Activated T-cell treated with anti-CD3 and anti-CD28 coated beads, Interleukin-2, amount 50 U/mL, for 4 hours (primary cell): ENCODE measurements at places on chromosomes 13 and 19.

GRCh38 chr19:485583-486236 is 10.6 kb upstream of the MADCAM1 start:
- no peak for DNase-seq

- DNase-seq: no peak
Observed at GRCh38 chr13:24679686-24680085, 522 bp upstream of the ATP12A start.

GRCh38 chr19:17281391-17282304 is at the start of gene ANKLE1:
Gene ANKLE1, plus strand, starts transcription at chr19:17281901. Its CDS starts 20 bp downstream, at chr19:17281921.
- DNase-seq: no peak

GRCh38 chr13:111659842-111660241 is 339.4 kb downstream of the TEX29 start:
- DNase-seq: no peak

DNA sequence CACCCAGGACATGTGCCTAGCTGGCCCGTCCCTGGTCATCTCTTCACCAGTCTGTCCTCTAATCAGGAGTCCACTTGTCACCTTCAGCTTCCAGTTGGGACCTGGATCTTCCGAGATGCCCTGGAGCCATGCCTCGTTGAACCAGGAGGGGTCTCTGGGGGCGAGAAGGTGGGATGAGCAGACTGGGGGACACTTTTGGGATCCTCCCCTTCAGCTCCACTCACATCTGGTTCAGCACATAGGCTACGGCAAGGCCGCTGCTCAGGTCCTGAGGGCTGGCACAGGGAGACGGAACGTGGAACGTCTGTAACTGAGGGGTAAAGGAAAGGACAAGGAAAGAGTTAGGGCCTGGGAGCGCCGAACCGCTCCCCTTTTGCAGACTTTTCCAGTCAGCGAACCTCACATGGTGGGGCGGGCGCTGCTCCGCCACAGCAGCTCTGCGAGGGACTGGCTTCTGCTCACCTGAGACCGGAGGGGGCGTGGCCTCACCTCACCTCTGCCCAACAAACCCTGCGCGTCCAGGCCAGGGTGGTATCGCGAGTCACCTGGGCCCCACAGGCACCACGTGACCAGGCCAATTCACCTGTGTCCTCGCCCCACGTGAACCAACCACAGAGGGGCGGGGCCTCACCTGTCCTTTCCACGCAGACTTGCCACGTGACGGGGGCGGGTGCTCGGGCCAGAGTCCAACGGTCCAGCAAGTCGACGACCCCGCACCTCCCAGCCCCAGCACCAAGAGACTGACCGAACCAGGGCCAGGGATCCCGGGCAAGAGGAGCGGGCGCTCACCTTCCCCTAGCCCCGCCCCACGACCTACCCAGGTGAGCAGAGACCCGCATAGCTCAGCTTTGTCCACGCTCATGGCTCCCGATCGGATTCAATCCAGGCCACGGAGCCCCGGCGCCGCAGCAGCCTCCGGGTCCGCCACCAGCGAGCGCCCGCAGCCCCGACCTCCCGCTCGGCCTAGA is at the start of gene HOOK2:
Gene HOOK2, minus strand, starts transcription at position 965 of the 968 bp plus-strand sequence. Its CDS starts 103 bp downstream, at position 862.
- DNase-seq: peak; percentile 44

GRCh38 chr19:35718345-35719041 is 690 bp downstream of the KMT2B start:
- DNase-seq: peak; percentile 50

DNA sequence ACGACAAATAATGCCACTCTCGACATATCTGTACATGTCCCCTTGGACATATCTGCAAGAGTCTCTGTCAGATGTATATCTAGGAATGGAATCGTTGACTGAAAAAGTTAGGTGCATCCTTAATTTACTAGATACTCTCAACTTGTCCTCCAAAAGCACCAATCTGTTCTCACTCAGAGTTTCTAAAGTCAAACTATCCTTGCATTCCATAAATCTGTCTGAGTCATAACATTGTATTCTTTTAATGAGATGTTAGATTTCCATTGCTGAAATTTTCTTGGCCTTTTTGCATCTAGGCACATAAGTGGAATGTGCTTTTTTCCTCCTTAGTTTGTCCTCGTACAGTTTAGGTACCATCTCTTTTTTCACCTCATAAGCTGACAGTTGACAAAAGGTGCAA is 139.8 kb downstream of the PTPRS start:
- no peak for DNase-seq

DNA sequence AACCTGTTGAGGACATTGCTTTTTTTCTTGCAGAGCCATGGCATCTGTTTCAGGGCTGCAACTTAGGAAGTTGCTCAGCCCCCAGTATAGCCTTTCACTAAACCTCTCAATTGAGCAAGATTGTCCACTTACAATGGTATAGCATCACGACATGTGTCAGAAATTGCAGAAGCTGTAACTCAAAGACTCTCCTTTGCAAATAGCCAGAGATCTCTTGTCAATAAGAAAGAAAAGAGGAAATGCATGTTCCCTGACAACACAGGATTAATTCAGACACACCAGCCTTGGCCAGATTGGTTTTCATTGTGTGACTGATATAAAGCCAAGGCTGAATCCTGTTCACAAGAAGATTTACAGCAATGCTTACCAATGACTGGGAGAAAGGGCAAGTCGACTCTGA is 38.7 kb upstream of the CYSLTR2 start:
- DNase-seq: no peak

DNA sequence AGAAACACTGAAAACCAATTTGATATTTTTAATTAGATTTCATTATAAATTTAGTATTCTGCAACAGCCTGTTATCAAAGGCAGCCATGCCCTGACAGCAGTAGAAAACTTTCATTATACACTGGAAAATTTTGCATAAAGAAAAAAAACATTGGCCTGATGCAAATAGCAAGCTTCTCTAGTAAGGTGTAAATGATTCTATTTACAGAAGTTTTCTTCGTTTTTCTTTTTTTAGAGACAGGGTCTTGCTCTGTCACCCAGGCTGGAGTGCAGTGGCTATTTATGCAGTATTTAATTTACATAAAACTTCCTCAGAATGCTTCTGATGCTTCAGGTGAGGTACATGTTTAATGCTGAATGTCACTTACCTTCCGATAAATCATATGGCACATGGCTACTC is 67.0 kb downstream of the ABCC4 start:
- DNase-seq: no peak

DNA sequence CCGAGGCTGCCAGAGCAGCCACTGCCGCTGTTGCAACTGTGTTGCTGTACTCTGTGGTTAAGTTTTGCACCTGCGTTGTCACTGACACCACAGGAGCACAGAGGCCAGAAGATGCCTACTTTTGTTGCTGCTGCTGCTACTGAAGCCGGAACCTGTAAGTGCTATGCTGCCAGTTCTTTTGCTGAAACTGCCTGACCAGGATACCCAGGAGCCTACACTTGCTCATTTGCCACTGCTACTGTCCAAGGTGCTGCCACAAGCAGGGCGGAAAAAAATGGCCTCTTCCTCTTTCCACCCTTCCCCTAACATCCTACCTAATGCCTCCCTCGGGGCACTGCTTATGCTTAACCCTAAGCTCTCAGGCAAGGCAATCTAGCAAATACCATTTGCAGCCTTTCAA is 29.0 kb upstream of the NBEA start:
- DNase-seq: no peak

- no peak for DNase-seq
Observed at GRCh38 chr13:108352599-108352998, 83.1 kb downstream of the TNFSF13B start.

DNA sequence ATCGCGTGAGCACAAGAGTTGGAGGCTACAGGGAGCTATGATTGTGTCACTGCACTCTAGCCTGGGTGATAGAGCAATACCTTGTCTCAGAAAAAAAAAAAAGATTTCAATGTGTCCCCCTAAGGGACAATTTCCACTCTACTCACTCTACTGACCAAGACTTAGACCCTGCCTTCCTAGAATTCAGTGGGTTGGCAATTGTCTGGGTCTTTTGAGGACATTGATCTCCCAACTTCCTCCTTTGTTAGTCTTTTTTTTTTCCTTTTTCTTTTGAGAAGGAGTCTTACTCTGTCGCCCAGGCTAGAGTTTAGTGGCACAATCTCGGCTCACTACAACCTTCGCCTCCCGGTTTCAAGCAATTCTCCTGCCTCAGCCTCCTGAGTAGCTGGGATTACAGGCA is 2.2 kb downstream of the SPTBN4 start:
- DNase-seq: no peak

DNA sequence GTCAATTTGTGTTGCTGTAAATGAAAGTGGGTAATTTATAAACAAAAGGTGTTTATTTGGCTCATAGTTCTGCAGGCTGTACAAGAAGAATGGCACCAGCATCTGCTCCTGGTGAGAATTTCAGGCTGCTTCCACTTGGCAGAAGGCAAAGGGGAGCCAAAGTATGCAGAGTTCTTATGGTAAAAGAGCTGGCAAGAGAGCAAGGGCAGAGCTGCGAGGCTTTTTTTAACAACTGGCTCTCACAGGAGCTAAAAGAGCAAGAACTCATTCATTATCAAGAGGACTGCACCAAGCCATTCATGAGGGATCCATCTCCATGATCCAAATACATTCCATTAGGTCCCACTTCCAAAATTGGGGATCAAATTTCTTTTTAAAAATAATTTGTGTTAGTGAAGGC is 1712.7 kb downstream of the SLITRK5 start:
- no peak for DNase-seq

DNA sequence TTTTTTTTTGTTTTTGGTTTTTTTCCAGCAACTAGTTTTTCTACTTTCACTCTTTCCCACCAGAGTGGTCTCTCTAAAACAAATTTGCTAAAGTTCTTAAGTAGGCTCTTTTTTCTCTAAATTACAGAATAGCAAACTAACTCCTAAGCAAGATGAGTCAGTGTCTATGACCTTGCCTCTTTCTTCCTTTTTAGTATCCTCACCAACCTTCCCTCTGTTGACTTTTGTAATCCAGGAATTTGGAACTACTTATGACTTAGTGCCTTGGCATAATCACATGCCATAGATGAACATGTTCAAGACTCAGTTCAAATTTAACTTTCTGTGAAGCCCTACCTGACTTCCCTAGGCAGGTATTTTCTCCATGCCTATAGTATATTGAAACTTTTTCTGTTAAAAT is 32.3 kb upstream of the AKAP11 start:
- DNase-seq: no peak

GRCh38 chr13:44711706-44712105 is 135.6 kb upstream of the TSC22D1 start:
- no peak for DNase-seq

- DNase-seq: no peak
Observed at GRCh38 chr13:79466872-79467271, 14.1 kb upstream of the NDFIP2 start.

DNA sequence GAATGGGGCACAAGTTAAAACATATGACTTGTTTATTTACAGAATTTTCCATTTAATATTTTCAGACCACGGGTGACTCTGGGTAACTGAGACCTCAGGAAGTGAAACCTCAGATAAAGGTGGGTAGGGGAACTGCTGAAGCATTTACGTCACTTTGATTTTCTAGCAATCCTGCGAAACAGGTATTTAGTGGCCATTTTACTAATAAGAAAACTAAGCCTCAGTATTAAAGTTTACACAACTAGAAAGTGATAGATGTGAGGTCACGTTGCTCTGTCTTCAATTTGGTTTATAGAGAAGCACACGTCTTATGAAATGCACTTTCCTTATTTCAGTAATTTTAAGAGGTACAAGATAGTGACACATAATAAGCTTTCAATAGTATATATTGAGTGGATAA is 402.8 kb downstream of the FGF9 start:
- DNase-seq: no peak

GRCh38 chr19:30324982-30325381 is 47.2 kb upstream of the ZNF536 start:
- DNase-seq: no peak

DNA sequence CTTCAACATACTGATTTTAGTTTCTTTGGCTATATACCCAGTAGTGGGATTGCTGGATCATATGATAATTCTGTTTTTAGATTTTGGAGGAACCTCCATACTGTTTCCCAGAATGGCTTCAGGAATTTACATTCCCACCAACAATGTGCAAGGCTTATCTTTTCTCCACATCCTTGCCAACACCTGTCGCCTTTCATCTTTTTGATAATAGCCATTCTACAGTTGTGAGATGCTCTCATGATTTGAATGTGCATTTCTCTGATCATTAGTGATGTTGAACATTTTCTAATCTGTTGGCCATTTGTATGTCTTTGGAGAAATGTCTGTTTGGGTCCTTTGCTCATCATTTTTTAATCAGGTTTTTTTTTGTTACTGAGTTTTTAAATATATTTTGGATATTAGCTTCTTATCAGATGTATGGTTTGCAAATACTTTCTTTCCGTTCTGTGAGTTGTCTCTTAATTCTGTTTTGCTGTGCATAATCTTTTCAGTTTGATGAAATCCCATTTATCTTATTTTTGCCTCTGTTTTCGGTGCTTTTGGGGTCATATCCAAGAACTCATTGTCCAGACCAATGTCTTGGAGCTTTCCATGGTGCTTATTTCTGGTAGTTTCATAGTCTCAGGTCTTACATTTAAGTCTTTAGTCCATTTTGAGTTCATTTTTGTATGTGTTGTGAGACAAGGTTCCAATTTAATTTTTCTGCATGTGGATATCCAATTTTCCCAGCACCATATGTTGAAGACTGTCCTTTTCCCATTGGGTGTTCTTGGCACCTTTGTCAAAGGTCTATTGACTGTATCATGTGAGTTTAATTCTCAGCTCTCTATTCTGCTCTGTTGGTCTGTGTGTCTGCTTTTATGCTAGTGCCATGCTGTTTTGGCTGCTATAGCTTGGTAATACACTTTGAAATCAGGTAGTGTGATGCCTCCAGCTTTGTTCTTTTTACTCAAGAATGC is 44.5 kb downstream of the ARHGEF7 start:
- DNase-seq: no peak

- DNase-seq: no peak
Observed at GRCh38 chr13:70339738-70340137, 231.5 kb upstream of the KLHL1 start.

DNA sequence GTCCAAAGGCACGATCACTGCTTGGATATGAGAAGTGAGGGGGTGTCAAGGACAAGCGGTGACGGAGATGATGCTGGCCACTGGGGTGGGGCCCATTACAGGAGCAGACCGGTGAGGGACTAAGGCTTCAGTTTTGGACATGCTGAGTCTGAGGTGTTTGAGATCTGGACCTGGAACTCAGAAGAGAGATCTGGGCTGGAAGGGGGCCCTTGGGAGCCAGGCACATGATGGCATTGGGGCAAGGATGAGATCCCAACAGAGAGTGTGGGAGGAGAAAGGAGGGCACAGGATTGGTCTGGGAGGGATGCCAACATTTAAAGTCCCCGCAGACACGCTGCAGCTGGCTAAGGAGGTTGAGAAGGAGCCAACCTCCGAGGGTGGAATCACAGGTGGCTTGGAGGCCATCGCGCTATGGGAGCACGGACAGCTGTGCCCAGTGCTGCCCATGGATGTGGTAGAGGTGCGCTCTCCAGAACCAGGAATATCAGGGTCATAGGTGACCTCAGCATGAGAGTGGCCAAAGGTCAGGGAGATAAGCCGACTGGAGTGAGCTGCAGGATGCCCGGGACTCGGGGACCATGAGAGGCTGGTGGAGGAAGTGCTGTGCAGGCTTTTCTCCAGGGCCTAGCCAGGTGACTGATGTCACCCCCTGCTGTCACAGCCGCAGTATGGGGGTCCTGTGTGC is 21.8 kb downstream of the DHRS12 start:
- DNase-seq: no peak
